GM23248 (cell line): ENCODE measurements at places on chromosomes 7 and 10. TPM values are rescaled to one million over a fixed set of nuclear protein-coding genes. Genes with fewer than 3 reads are reported as not detected.

RHEB gene
- 86.4 and 91.4 TPM in 2 replicates for total RNA-seq

SLC13A1 gene
- total RNA-seq = not detected in 2 replicates

CYP2C8 gene
- total RNA-seq = not detected in 2 replicates

- DNase-seq = no peak
- no peaks in the 10 kb centered on the region; the same call in 1 of the 2 replicates for H3K4me1 ChIP-seq
- H3K27me3 ChIP-seq = no peaks in the 10 kb centered on the region
Measured at GRCh38 chr7:149869867-149870266, 3.9 kb upstream of the ATP6V0E2 start.

SEMA4G gene
- total RNA-seq = 0.11 TPM in 1 of 2 replicates, not detected in the other

- peak; percentile 24 for DNase-seq
- peak overlapping the region; percentile 44 for H3K4me3 ChIP-seq
- H3K27me3 ChIP-seq = no peaks in the 10 kb centered on the region
Measured at GRCh38 chr10:33365301-33365700, 30.8 kb upstream of the NRP1 start.

- H3K4me3 ChIP-seq = no peak overlapping the region
- no peaks in the 10 kb centered on the region for H3K36me3 ChIP-seq
- no peaks in the 10 kb centered on the region for H3K4me1 ChIP-seq
- no peak for DNase-seq
- H3K27me3 ChIP-seq = no peaks in the 10 kb centered on the region
- H3K27ac ChIP-seq = no peak overlapping the region
Measured at GRCh38 chr10:24097751-24098207, 111.2 kb upstream of the KIAA1217 start.

GRCh38 chr10:60705376-60705775 lies 72.9 kb upstream of the CDK1 start:
- no peak for DNase-seq
- H3K27me3 ChIP-seq = peaks cover 21% of the 10 kb centered on the region; the same call in 1 of the 2 replicates
- no peak overlapping the region for H3K4me3 ChIP-seq
- H3K36me3 ChIP-seq = no peaks in the 10 kb centered on the region
- no peak overlapping the region for H3K27ac ChIP-seq

CALHM1 gene
- total RNA-seq = not detected in 2 replicates

FBXO24 gene
- total RNA-seq = 0.43 and 0.89 TPM in 2 replicates

MRPL32 gene
- 43.4 and 45.3 TPM in 2 replicates for total RNA-seq

SEPHS1 gene
- 34.0 and 35.0 TPM in 2 replicates for total RNA-seq

SEPTIN14 gene
- not detected in 2 replicates for total RNA-seq

TRIM56 gene
- 10.3 and 11.0 TPM in 2 replicates for total RNA-seq

GRCh38 chr10:124470544-124471434 lies 9.2 kb downstream of the LHPP start:
- H3K27ac ChIP-seq = no peak overlapping the region
- no peaks in the 10 kb centered on the region for H3K27me3 ChIP-seq
- DNase-seq = no peak

DNA sequence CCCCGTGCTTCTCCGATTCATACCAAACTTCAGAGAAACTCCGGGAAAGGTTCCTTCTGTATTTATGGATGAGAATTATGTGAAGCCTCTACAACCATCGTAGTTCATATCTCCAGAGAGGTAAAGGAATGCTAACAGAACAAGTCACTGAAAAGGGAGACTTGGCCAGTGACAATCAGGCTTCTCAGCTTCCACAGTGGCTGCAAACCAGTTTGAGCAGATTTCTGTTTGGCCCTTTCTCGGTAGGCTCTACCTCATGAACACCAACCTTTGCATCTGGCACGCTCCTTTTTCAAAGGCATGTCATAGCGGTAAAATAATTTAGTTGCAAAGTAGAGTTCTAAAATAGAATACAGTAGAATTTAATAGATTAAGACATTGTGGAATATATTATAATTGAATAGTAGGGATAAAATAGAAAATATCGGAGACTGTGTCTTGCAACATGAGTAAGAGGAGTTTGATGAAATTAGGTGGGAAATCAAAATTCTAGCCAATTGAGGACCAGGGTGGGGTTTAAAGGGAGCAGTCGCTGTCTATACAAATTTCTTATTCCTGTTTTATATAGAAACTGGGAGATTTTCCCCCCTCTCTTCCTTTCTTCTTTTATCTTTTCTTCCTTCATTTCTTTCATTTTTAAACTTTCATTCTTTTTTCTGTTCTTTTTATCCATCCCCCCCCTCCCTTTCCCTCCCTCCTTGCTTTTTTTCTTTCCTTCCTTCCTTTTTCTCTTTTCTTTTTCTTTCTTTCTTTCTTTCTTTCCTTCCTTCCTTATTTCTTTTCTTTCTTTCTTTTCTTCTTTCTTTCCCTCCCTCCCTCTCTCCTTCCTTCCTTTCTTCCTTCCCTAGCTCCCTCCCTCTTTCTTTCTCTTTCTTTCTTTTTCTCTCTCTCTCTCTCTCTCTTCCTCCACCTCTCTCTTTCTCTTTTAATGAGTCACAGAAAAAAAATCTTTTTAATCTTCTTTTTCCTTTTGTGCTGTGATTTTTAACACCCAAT lies 161.5 kb upstream of the KLF6 start:
- no peaks in the 10 kb centered on the region for H3K27me3 ChIP-seq
- H3K27ac ChIP-seq = no peak overlapping the region
- H3K36me3 ChIP-seq = no peaks in the 10 kb centered on the region
- H3K4me1 ChIP-seq = peaks cover 13% of the 10 kb centered on the region
- H3K4me3 ChIP-seq = no peak overlapping the region

- no peak overlapping the region for H3K27ac ChIP-seq
- H3K27me3 ChIP-seq = no peaks in the 10 kb centered on the region
- no peaks in the 10 kb centered on the region for H3K4me1 ChIP-seq
- no peak overlapping the region for H3K4me3 ChIP-seq
- DNase-seq = peak; percentile 20
Measured at GRCh38 chr10:25758041-25758457, 176.0 kb upstream of the MYO3A start.

NUTM2A gene
- total RNA-seq = 0.11 and 1.0 TPM in 2 replicates

ANKRD2 gene
- total RNA-seq = not detected in 2 replicates

DNA sequence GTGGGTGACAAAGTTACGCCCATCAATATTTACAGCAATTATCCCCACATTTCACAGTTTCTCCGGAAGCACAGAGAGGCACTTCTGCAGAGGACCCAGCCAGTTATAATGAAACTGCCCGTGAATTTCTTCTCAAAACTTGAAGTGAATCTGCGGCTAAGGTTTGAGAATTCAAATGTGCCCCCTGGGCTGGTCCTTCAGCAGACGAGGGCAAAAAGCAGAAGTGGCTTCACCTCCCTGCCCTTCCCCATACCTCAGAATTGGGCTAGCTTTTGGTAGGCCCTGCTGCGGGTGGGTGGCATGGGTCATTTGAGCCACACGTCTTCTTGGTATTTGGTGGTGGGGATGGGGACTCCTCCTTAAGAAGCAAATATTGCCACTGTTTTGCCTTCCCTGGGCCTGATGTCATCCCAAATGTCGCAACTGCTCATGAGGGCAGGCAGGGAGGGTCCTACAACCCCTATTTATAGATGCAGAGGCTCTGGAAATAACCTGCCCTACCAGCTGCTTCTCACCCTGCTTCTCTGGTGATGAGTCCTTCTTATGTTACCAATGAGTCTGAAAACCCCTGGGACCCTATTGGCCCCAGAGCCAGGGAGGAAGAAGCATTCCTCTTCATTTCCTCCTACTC lies 16.6 kb upstream of the WDFY4 start:
- H3K4me3 ChIP-seq = no peak overlapping the region
- H3K27me3 ChIP-seq = peaks cover 17% of the 10 kb centered on the region
- no peaks in the 10 kb centered on the region for H3K4me1 ChIP-seq
- no peak for DNase-seq
- no peaks in the 10 kb centered on the region for H3K36me3 ChIP-seq

- peaks cover 14% of the 10 kb centered on the region for H3K4me1 ChIP-seq
- H3K4me3 ChIP-seq = no peak overlapping the region
- H3K27me3 ChIP-seq = no peaks in the 10 kb centered on the region
- DNase-seq = peak; percentile 73
- peak overlapping the region; percentile 75 for H3K27ac ChIP-seq
Measured at GRCh38 chr7:131285556-131285955, 42.1 kb upstream of the MKLN1 start.

EBLN1 gene
- total RNA-seq = not detected in 2 replicates

DNA sequence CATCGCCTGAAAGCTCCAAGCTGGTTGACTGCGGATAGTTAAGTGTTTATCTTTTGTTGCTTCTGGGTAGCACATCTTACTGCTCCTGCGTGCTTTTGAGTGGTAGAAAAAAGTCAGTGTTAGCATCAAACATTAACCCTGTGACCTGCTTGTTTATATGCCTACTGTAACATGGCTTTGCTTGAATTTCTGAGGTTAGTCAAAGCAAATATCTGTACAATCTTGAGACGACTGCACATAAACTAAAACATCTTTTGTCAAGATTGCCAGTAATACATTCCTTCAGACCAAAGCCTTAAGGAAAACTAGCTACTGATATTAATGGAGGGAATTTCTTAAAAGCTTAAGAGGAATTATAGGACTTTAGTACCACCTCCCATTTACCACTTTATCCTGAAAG lies 163.7 kb downstream of the BAMBI start:
- H3K4me3 ChIP-seq = no peak overlapping the region
- H3K27ac ChIP-seq = no peak overlapping the region
- H3K4me1 ChIP-seq = no peaks in the 10 kb centered on the region

PNLIPRP2 gene
- total RNA-seq = not detected in 2 replicates

TMEM139 gene
- not detected in 2 replicates for total RNA-seq

SGCE gene
- 70.4 and 71.4 TPM in 2 replicates for total RNA-seq

- no peaks in the 10 kb centered on the region for H3K27me3 ChIP-seq
- H3K4me1 ChIP-seq = peaks cover 6% of the 10 kb centered on the region
- H3K36me3 ChIP-seq = no peaks in the 10 kb centered on the region
Measured at GRCh38 chr7:85039196-85039923, 147.5 kb downstream of the SEMA3D start.

DYNC1I1 gene
- 0.38 and 1.4 TPM in 2 replicates for total RNA-seq

GPR26 gene
- total RNA-seq = not detected in 2 replicates

- H3K27me3 ChIP-seq = no peaks in the 10 kb centered on the region
- no peak overlapping the region for H3K27ac ChIP-seq
- no peaks in the 10 kb centered on the region for H3K36me3 ChIP-seq
- peak; percentile 32 for DNase-seq
- H3K4me1 ChIP-seq = peaks cover 8% of the 10 kb centered on the region
- no peak overlapping the region for H3K4me3 ChIP-seq
Measured at GRCh38 chr10:95482501-95483233, 78.5 kb downstream of the SORBS1 start.

GRCh38 chr7:47580811-47581331 lies 1.0 kb downstream of the TNS3 start:
- H3K27me3 ChIP-seq = no peaks in the 10 kb centered on the region
- H3K4me1 ChIP-seq = peaks cover 29% of the 10 kb centered on the region
- DNase-seq = peak; percentile 57
- peak overlapping the region; percentile 86 for H3K4me3 ChIP-seq
- H3K27ac ChIP-seq = no peak overlapping the region
- no peaks in the 10 kb centered on the region for H3K36me3 ChIP-seq
